Fibroblast of mammary gland (primary cell): ENCODE measurements at places on chromosomes 1 and 21.

DNA sequence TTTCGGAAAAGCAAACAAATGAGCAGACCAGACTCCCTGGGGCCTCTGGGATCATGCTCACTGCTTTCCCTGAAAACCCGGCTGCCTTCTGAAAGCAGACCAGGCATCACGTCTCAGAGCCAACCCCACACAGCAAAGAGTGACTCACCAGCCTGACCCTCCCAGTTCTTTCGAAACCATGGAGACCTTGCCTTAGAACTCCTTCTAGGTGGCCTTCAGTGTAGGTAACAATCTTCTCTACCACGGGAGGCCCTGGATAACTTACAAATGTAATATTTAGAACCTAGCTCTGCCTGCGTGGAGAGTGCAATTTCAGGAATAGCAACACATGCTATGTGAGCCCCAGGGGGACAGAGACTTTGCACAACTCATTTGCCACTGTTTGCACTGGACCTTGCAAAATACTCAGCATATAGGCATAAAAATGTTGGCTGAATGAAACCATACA is 105.2 kb downstream of the SUSD4 start:
- DNase-seq, result peak; percentile 60

DNA sequence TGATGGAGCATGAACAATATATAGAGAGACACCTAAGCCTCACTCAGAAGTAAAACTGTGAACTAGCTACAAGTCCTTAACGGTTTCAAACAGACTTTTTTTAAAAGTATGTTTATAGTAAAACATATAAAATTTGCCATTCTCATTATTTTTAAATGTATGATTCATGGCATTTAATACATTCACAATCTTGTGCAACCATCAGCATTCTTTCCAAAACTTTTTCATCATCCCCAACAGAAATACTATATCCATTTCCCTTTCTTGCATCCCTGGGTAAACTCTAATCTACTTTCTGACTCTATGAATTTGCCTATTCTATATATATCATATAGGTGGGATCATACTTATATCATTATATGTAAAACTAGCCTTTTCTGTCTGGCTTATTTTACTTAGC is 25.5 kb downstream of the EVI5 start:
- DNase-seq, result peak; percentile 34

GRCh38 chr1:110538921-110539320 is 19.9 kb upstream of the KCNA10 start:
- no peak for DNase-seq

DNA sequence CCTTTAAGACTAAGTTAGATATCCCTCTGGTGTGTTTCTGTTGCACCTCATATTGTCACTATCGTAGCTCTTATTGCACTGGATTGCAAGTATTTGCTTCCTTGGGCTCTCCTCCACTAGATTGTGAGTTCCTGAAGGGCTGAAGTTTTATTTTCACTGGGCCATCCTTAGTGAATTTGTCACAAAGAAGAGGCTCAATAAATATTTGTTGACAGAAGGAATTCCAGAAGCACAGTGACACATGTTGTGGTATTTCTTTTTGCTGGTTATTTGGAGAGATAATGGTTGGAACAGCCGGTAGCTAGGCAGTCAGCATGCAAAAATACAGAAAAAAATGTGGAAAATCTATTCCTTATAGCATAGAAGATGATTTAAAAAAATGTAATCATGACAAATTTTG is 129.9 kb upstream of the ZRANB2 start:
- no peak for DNase-seq

- DNase-seq, result no peak
These were observed 211.7 kb downstream of the GRIK3 start for GRCh38 chr1:36822648-36823047.

DNA sequence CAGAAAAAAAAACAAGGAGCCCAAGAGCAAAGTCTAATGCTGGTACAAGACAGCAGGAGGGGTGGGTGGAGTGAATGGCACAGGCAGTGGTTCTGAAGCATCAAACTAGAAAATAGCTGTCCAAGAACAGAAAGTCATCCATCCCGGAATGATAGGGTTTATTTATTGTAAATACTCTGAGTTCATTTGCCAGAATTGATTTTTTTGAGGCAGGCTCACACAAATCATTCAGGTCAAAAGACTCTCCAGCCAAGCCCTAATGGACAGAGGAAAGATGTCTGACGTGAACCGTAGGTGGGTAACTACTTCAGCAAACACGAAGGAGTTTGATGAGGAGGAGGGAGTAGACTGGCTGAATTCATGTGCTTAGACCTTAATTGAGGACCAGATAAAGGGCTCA is 13.8 kb upstream of the DISP1 start:
- no peak for DNase-seq

DNA sequence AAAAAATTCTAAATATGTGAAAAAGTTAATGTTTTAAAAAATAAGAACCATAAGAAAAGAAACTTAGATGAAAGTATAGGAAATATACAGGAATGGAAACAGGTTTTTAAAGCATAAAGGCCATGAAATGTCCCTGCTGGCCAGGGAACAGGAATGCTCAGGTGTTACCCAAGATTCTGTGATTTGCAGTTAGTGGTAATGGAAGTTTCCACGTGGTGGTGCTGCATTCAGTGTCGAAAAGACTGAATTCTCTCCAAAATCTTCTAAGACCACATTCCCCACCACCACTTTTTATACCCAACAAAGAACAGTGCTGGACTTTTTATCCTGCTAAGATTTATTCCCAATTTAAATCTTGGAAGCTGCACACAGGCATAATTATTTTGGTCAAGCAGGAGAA is 126.2 kb downstream of the PRRX1 start:
- DNase-seq, result no peak

DNA sequence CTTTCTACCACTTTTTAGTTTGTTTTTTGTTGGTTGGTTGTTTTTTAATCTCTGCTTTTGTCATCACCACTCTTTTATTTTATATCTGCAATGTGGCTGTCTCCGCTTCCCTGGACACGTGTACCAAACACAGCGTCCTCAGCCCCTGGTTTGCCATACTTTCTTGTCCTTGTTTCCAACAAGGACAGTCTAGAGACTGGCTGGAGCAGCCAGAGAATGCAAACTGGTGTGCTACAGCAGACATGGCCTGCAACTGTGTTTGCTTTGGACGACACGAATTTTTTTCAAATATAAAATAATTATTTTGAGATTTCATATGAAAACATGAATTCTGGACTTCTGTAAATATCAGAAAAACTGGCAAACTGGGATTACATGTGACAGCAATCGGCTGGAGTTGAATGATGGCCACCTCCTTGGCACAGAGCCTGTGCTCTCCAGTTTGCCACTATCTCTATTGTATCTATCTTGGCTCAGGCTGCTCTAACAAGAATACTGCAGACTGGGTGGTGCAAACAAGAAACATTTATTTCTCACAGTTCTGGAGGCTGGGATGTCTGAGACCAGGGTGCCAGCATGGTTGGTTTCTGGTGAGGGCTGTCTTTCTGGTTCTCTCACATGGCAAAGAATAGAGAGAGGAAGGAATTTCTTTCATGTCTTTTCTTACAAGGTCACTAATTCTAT is 34.6 kb upstream of the POU2F1 start:
- no peak for DNase-seq

GRCh38 chr1:182003025-182003725 is 58.3 kb downstream of the ZNF648 start:
- DNase-seq, result no peak

- DNase-seq, result no peak
These were observed 23.6 kb upstream of the MARK1 start for GRCh38 chr1:220504329-220504728.

DNA sequence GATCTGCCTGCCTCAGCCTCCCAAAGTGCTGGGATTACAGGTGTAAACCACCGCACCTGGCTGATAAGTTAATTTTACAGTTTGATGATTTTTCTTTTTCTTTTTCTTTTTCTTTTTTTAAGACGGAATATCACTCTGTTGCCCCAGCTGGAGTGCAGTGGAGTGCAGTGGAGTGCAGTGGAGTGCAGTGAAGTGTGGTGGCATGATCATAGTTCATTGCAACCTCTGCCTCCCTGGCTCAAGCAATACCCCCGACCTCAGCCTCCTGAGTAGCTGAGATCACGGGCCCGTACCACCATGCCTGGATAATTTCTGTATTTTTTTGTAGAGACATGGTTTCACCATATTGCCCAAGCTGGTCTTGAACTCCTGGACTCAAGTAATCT is 84.4 kb upstream of the CXADR start:
- DNase-seq, result no peak

GRCh38 chr1:109079240-109079622 is 3.4 kb upstream of the TAF13 start:
- DNase-seq, result no peak

GRCh38 chr1:209871006-209871405 is 43.2 kb downstream of the UTP25 start:
- DNase-seq, result no peak

GRCh38 chr1:2248127-2248826 is 20.2 kb downstream of the SKI start:
- no peak for DNase-seq

DNA sequence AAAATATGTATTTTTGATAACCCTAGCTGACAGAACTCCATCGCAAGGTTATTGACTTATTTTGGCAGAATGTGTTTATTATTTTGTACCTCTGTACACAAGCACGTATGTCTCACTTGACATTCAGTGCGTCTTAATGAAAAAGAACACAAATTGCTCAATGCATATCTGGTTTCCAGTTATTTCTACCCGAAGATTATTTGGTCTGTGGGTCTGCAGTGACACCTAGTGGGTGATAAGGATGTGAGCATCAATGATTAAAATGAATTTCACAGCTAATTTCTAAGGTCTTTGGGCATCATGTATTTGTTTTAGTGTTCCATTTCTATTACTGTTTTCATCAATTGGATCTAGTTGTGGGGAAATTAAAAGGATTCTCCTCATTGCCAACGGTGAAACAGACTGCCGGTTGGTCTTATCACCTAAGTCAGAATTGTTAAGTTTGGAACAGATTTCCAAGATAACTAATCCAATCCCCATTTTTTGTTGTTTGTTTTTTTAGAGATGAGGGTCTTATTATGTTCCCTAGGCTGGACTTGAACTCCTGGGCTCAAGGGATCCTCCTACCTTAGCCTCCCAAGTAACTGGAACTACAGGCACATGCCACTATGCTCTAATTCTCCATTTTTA is 13.9 kb downstream of the DDX20 start:
- peak; percentile 82 for DNase-seq

DNA sequence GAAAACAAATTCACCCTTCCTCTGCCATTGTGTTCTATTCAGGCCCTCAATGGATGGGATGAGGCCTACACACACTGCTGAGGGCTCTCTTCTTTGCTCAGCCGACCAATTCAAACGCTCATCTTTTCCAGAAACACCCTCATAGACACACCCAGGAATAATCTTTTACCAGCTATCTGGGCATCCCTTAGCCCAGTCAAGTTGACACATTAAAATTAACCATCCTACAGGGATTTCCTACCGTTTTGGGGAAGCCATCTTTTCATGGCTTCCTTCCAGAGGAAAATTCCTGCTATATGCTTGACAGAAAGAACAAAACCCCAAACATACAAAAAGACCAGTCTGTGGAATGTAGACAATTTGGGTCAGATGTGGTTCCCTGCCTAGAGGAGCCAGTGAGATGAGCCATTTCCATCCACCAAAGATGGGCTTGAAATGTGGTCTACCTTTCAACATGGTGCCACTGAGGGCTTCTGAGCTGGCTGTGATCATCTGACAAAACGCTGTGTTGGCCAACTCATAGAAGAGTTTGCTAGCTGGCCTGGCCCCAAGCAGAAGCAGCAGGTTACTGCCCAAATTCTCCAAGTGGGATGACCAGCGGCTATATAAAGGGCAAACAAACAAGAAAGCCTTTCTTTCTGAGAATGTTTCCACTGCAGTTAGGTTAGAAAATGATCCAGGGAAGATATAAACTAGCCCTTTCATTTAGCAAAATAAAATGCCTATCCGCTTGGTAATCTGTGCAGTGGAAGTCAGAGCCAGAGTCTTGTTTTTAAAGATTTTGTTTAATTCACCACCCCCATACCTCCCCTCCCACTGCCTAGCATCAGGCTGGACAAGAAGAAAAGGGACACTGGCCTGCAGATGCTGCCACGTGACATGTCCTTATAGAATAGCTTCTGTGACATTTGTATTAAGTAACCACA is 69.1 kb upstream of the MRPS6 start:
- peak; percentile 28 for DNase-seq

- no peak for DNase-seq
These were observed 4.3 kb upstream of the GPR153 start for GRCh38 chr1:6265151-6265550.

GRCh38 chr1:155207806-155208540 is at the start of gene THBS3:
Gene THBS3 (minus strand): TSS chr1:155207897. CDS start chr1:155207876, 21 bp downstream.
- DNase-seq, result no peak

GRCh38 chr1:10316752-10317151 is 82.1 kb upstream of the PGD start:
- DNase-seq, result no peak

GRCh38 chr1:151166505-151166956 is 587 bp downstream of the SCNM1 start:
- DNase-seq, result peak; percentile 72

GRCh38 chr1:64915381-64916274 is 50.7 kb downstream of the JAK1 start:
- peak; percentile 90 for DNase-seq

DNA sequence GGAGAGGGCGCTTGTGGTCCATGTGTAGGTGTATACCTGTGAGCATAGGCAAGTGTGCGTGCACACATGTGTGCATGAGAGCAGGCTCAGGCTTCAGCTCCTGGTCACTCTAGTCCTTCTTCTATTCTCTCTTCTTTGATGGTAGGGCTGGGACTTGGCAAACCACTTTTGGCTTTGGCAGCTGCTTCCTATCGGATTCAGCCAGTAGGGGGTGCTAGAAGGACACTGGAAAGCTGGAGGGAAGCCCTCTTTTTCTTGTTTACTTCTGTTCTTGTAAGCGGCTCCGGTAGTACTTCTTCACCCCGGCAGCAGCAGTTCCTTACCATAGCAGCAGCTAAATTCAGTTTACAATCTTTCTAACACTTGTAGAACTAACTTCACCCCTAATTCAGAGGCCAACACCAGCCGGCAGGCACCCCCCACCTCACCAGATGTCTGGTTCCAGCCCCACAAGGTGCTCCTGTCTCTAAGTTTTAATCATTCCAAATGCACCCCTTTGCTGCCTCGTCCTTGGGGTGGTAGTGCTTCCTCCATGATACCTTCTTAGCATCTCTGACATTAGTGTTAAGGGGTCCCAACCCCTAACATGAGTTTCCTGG is 25.1 kb downstream of the NENF start:
- peak; percentile 66 for DNase-seq

GRCh38 chr1:167369933-167370332 is 148.4 kb downstream of the CD247 start:
- no peak for DNase-seq

GRCh38 chr1:87091425-87091824 is 177.0 kb downstream of the HS2ST1 start:
- DNase-seq, result no peak

GRCh38 chr21:44568667-44569556 is 4.6 kb upstream of the KRTAP10-4 start:
- no peak for DNase-seq

DNA sequence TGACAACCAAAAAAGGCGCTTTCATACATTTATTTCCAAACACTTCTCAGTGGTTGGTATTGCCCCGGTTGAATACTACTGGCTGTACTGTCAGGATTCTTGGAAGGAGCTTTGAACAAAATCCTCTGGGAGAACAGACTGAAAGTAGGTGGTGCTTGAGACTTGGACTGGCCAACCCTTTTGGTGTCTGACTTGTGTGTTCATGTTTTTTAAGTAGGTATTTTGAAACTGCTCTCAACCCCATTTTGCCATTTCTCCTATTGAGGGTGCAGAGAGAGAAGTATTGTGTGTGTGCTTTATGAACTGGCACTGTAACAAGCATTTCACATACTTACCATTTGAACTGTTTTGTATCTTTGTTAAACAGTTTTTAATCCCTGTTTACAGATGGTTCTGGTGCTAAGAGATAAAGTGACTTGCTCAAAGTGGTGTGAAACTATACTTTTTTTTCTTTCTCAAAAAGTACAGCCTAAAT is 21.2 kb downstream of the ARID1A start:
- peak; percentile 72 for DNase-seq
